NCI-H1048 (cell line): ENCODE measurements at places on chromosomes 1 and 21.

- no peak for DNase-seq
These were observed 701 bp upstream of the MUTYH start for GRCh38 chr1:45340816-45341466.

GRCh38 chr21:33901412-33902288, 14.0 kb downstream of the ATP5PO start:
- DNase-seq, result no peak

- DNase-seq, result no peak
These were observed 78.0 kb upstream of the ZNF648 start for GRCh38 chr1:182139496-182139895.

- peak; percentile 81 for DNase-seq
These were observed 36.9 kb upstream of the RGS1 start for GRCh38 chr1:192538407-192539296.

GRCh38 chr1:18263547-18264120, 156.0 kb downstream of the IGSF21 start:
- no peak for DNase-seq

DNA sequence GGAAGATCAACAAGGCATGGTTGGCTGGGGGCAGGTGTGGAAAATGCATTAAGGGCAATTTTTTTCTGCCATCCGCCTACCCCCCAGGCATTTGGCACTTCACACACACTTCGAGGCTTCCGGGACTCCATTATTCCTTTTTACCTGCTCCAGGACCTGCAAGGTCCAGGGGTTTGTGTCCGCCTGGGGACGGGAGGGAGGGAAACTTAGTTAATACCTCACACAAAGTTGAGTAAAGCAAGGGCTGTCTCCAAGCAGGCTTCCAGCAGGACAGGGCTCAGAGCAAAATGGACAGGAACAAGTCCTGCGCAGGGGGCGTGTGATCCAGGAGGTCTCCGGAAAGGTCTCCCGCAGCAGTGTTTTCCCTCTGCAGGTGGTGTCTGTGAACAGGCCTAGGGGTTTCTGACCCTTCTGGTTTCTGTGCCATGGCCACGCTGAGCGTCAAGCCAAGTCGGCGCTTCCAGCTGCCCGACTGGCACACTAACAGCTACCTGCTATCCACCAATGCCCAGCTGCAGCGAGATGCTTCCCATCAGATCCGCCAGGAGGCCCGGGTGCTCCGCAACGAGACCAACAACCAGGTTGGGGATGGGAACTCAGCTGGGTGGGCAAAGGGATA, 712 bp downstream of the TEKT2 start:
- DNase-seq, result no peak

DNA sequence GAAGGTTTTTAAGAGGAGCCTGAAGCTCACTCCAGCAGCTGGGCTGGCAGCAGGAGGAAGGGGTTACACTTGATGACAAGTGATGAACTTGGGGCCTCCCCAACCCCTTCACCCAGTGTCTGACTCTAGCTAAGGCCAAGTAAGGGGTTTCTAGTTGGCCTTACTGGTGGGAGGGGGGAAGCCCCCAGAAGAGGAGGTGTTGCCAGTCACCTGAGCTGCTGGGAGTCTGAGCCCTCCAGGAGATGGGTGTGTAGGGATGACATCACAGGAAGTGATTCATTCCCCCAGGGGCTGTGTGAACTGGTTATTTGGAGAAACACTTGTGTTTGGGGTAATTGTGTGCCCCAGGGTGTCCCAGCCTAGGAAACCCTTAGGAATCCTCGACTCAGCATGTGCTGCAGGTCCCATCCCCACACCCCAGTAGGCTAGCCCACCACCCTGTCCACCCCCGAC, 3.1 kb downstream of the PADI1 start:
- no peak for DNase-seq

- no peak for DNase-seq
These were observed 145.9 kb upstream of the ATP1B1 start for GRCh38 chr1:168960595-168960994.

DNA sequence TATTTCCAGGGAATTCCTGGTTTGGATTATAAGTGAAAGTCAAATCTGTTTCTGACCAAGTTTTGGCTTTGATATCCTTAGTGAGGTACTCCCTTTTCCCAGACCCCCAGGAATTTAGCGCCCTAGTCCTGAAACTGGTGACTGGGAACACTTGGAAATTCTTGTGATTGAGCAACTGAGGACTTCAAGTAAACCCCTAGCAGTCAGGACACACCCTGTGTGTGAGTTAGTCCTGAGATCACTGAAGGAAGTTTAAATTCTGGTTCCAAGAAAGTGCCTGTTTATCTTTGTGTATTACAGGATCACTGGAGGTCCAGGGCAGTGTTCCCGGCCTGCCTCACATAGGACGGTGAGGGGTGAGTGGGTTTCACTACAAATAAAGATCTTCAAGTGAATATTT, 95.1 kb upstream of the F3 start:
- DNase-seq, result no peak

GRCh38 chr1:77068013-77068412, 151.2 kb downstream of the PIGK start:
- DNase-seq, result no peak

GRCh38 chr1:77271852-77272580, 9.8 kb upstream of the AK5 start:
- DNase-seq, result no peak

GRCh38 chr1:99534638-99534930, 111.3 kb upstream of the PALMD start:
- DNase-seq, result no peak

DNA sequence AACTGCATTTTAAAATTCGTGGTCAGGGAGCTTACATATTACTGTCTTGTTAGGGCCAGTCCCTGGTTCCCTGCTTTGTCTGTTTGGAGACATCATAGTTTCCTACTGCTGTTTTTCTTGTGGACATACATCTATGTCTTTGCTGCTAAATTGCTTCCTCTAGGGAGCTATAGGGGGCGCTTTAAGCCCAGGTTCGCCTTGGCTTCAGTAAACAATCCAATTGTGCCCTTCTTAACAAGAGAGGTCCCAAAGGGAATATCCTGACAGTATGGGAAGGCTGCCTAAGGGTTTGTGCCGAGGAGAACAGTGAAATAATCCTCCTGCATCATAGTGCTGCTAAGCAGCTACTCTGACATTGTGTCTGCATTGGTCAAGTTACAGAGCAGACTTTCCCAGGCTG, 112.5 kb downstream of the USH2A start:
- no peak for DNase-seq

- DNase-seq, result no peak
These were observed 237.7 kb upstream of the CACYBP start for GRCh38 chr1:174761901-174762585.

DNA sequence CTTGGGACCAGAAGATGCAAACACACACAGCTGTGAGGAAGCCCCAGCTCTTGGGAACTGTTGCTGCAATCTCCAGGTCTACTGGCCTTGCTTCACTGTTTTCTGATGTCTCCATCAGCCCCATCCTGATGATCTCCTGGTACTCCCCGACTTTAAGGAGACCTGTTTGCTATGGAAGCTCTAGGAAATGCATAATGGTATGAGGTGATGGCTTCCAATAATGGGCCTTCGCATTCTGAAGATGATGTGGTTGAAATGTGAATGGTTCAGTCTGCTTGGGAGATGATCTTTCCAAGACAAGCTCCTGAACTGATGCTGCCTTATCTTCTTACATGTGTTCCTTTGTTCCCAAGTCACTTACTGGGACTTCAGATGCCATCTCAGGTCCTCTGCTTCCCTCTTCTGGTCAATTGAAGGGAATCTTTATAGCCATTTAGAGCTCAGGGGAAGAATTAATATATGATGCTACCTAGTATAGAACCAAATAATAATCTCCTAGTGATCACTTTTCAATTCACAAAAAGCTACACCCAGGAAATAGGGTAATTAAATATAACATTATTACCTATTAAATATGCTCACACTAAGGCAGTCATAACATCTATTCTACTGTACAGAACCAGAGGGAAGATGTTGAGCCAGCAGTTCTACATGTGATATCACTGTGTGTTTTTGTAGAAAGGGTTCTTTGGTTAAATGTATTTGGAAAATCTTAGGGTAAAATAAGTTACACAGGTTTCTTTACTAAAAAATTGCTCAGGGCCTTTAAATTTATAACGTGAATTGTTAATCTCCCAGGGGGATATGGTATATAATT, 73.9 kb upstream of the VTCN1 start:
- DNase-seq, result peak; percentile 48

GRCh38 chr1:200291106-200291505, 118.7 kb downstream of the ZNF281 start:
- no peak for DNase-seq

- no peak for DNase-seq
These were observed 84.7 kb downstream of the OBSCN start for GRCh38 chr1:228292609-228292911.

DNA sequence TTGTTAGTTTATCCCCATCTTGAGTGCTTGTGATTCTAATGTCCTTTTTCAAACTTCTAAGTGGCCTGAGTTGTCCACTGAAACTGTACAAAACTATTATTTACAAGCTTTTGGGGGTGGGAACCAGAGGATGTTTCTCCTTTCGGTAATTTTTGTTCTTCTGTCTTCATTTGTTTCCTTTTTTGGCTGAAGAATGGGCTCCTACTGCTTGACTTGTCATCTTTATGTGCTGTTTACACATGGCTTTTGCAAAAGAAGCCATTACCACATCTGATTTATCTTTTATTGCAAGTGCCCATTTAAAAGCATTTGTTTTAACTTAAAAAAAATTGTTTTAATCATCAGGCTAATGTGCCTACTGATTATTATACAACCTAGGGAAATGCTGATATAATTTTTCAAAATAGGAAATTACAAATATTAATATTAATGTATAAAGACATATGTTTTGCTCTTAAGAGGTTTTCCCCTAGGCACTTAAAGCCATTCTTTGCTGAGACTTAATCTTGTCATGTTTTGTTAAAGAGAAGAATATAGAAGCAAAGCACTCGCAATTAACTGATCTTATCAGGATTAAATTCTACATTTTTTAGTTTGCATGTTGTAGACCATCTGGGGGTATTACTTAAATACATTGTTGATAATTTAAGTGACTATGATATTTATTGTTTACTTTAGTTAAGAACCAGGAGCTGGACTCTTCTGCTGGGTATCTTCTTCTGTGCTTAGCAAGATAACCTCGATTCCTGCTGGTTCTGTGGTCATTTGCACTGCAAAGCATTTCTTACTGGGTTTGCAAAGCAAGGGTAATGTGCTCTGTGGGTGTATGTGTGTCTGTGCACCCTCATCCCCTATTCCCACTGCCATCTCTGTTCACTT, 40.1 kb downstream of the TMEM200B start:
- DNase-seq, result no peak

DNA sequence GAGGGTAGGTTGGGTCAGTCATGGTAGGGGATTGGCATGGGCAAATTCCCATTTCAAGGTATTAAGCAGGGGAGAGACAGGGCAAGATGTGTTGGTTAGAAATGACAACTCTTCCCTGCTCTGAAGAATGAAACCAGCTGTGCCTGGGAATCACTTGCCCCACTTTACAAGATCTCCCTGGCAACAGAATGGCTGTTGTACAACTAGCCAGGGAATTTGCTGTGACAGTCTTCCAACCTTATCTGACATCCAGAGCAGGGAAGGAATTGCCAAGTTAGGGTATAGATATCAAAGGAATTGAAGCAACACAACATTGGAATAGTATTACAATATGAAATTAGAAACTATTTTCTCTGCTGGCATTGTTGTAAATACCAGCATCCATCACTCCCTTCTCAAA, 154.7 kb downstream of the CACNA1E start:
- no peak for DNase-seq

DNA sequence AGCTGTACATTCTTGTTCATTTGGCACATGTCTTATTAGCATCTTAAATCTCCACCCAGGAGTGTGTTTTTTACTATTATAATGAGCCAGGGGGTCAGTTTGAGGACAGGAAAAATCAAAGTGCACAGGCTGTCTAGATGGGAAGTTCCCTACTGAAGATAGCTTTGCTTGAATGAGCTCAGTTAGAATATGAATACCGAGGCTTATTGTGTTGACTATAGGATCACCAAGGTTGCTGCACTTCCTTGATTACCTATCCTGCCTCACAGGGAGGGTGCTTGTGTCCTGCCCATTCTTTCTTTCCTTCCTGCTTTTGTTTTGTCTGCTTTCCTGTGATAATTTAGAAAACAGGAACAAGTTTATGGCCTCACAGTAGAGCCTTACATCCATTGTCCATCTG, 16.3 kb downstream of the PHGDH start:
- DNase-seq, result no peak

DNA sequence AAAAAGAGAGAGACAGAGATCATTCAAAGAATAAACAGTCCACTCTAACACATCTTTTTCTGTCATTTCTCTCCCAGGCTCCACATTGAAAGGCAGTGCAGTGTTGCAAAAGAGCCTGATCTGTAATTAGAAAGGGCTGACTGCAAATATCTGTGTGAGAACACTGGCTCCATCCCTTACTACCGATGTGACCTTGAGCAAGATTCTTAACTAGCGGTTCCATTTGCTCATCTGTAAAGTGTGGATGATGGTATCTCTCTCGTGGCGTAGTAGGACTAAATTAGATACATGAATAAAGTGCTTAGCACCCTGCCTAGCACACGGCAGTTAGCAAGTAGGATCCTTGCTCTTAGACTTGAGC, 26.9 kb upstream of the SLC44A3 start:
- no peak for DNase-seq

DNA sequence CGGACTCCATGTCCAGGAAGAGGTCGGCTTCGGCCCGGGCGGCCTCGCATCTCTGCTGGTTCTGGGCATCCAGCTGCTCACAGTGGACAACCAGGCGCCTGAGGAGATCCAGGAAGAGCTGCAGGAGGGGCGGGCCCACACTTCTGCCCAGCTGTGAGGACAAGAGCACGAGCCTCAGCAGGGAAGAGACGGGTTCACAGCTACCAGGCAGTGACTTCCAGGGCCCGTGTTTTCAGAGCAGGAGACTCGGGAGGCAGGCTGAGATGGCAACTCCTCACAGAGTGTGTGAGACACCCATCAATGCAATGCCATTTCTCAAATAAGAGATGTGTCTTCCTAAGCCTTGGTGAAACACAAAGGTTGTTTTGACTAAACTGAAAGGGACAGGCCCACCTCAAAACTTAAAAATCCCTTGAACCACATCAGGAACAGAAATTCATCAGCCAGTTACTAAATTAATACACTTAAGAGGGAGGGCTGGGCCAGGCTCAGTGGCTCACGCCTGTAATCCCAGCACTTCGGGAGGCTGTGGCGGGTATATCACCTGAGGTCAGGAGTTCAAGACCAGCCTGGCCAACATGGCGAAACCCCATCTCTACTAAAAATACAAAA, 43.4 kb downstream of the URB1 start:
- no peak for DNase-seq

- no peak for DNase-seq
These were observed at the start of gene FMOD for GRCh38 chr1:203351037-203351625. Gene FMOD (minus strand): TSS chr1:203351122. CDS start chr1:203348270, 2,852 bp downstream.

- DNase-seq, result no peak
These were observed 14.0 kb downstream of the AHDC1 start for GRCh38 chr1:27589841-27590426.

DNA sequence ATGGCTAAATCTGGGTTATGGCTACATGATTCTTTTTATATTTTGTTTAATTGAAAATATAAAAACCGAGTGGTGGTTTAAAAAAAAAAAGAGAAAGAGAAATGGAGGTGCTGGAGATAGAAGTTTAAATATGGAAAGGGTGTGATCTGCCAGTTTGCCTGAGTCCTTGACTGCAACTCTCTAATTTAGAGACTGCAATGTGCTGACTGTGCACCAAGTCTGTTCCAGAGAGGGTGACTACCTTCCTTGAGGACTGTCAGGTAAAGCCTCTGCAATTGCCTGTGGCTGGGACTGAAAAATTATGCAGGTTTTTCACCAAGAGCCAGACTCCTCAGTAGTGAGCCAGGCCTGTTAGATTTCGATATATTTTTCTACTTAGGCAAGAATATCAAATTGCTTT, 1326.3 kb downstream of the BRINP3 start:
- DNase-seq, result no peak
